ENCODE measurements at places on chromosomes 2 and 18. TPM values are rescaled to one million over a fixed set of nuclear protein-coding genes. Genes with fewer than 3 reads are reported as not detected.

Gene ABCB11
- not detected for total RNA-seq

Gene GPBAR1
- 0.51 TPM for total RNA-seq

Gene NFU1
- 43.2 TPM for total RNA-seq

Gene SPDYA
- 0.84 TPM for total RNA-seq

Gene SP110
- total RNA-seq, result 57.9 TPM

Gene ANKRD44
- total RNA-seq, result 150 TPM

- H3K4me1 ChIP-seq, result no peaks in the 10 kb centered on the region
- H3K27me3 ChIP-seq, result no peaks in the 10 kb centered on the region
- H3K27ac ChIP-seq, result no peak overlapping the region
- H3K4me3 ChIP-seq, result no peak overlapping the region
- no peak for DNase-seq
- H3K36me3 ChIP-seq, result no peaks in the 10 kb centered on the region
Measured at GRCh38 chr2:142724186-142724585, 153.3 kb upstream of the KYNU start.

GRCh38 chr2:242011516-242011915, 142.0 kb downstream of the RTP5 start:
- H3K4me3 ChIP-seq, result no peak overlapping the region
- H3K4me1 ChIP-seq, result no peaks in the 10 kb centered on the region
- H3K36me3 ChIP-seq, result no peaks in the 10 kb centered on the region
- H3K27ac ChIP-seq, result no peak overlapping the region
- DNase-seq, result no peak

GRCh38 chr18:62027914-62028520, 135.2 kb upstream of the RNF152 start:
- no peaks in the 10 kb centered on the region for H3K27me3 ChIP-seq
- H3K27ac ChIP-seq, result no peak overlapping the region
- H3K4me3 ChIP-seq, result no peak overlapping the region
- no peaks in the 10 kb centered on the region for H3K36me3 ChIP-seq
- no peak for DNase-seq
- peaks cover 4% of the 10 kb centered on the region for H3K4me1 ChIP-seq

DNA sequence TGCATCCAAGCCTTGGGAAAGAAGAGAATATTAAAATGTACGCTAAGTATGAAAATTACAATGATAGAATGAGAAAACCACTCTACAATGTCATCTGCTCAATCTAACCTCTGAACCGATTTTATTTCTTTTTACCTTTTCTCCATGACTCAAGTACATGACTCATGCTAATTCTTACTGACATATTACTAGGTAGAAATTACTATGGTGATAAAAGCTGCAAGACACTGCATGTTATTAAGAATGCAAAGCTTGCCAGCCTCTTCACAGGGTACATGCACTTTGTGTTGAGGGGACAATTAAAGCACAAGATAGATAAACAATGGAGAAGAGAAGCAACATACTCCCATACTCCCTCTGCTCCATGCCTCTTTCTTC, 20.7 kb downstream of the SFT2D3 start:
- no peaks in the 10 kb centered on the region for H3K4me1 ChIP-seq
- H3K27me3 ChIP-seq, result no peaks in the 10 kb centered on the region
- H3K4me3 ChIP-seq, result no peak overlapping the region

- no peaks in the 10 kb centered on the region for H3K36me3 ChIP-seq
- no peaks in the 10 kb centered on the region for H3K4me1 ChIP-seq
- H3K27ac ChIP-seq, result no peak overlapping the region
- DNase-seq, result no peak
Measured at GRCh38 chr2:20549691-20550348, 101.1 kb downstream of the HS1BP3 start.

GRCh38 chr18:59249199-59249774, 24.0 kb downstream of the RAX start:
- no peaks in the 10 kb centered on the region for H3K27me3 ChIP-seq
- H3K4me1 ChIP-seq, result no peaks in the 10 kb centered on the region
- H3K27ac ChIP-seq, result no peak overlapping the region
- H3K36me3 ChIP-seq, result no peaks in the 10 kb centered on the region
- DNase-seq, result no peak

- no peak overlapping the region for H3K4me3 ChIP-seq
- no peak for DNase-seq
- no peaks in the 10 kb centered on the region for H3K27me3 ChIP-seq
- H3K4me1 ChIP-seq, result no peaks in the 10 kb centered on the region
Measured at GRCh38 chr18:29501952-29502351, 1325.0 kb upstream of the CDH2 start.

GRCh38 chr18:54147439-54147838, 77.0 kb downstream of the MBD2 start:
- H3K4me3 ChIP-seq, result no peak overlapping the region
- no peaks in the 10 kb centered on the region for H3K27me3 ChIP-seq
- no peak for DNase-seq
- no peaks in the 10 kb centered on the region for H3K4me1 ChIP-seq

- no peaks in the 10 kb centered on the region for H3K27me3 ChIP-seq
- DNase-seq, result no peak
- no peaks in the 10 kb centered on the region for H3K4me1 ChIP-seq
- H3K27ac ChIP-seq, result no peak overlapping the region
- no peak overlapping the region for H3K4me3 ChIP-seq
- no peaks in the 10 kb centered on the region for H3K36me3 ChIP-seq
Measured at GRCh38 chr2:195824478-195824877, 167.5 kb downstream of the SLC39A10 start.

DNA sequence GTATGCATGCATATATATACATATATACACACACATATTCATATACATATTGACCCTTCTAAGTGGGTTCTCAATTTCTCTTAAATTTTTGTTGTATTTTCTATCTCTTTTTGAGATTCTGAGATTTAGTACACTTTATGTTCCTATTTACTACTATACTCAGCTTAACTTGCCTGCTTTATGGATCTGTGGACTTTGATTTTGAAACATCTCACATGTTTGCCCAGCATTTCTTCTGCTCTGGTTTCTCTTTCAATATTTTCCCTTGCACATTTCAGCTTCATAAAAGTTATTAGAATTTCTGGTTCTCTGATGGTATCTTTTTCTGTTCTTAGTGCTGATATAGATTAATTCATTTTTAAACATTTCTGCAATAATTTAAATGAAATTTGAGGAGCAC, 380.6 kb downstream of the SPAG16 start:
- H3K4me1 ChIP-seq, result no peaks in the 10 kb centered on the region
- H3K27ac ChIP-seq, result no peak overlapping the region
- H3K4me3 ChIP-seq, result no peak overlapping the region

- H3K4me3 ChIP-seq, result no peak overlapping the region
- no peak overlapping the region for H3K27ac ChIP-seq
- no peaks in the 10 kb centered on the region for H3K27me3 ChIP-seq
- peaks cover 44% of the 10 kb centered on the region for H3K4me1 ChIP-seq
- H3K36me3 ChIP-seq, result no peaks in the 10 kb centered on the region
Measured at GRCh38 chr2:12296915-12297314, 419.8 kb upstream of the TRIB2 start.

- H3K36me3 ChIP-seq, result no peaks in the 10 kb centered on the region
- no peak overlapping the region for H3K27ac ChIP-seq
- peaks cover 22% of the 10 kb centered on the region for H3K4me1 ChIP-seq
- no peaks in the 10 kb centered on the region for H3K27me3 ChIP-seq
- DNase-seq, result no peak
- no peak overlapping the region for H3K4me3 ChIP-seq
Measured at GRCh38 chr18:59885579-59886163, 14.1 kb upstream of the PMAIP1 start.

DNA sequence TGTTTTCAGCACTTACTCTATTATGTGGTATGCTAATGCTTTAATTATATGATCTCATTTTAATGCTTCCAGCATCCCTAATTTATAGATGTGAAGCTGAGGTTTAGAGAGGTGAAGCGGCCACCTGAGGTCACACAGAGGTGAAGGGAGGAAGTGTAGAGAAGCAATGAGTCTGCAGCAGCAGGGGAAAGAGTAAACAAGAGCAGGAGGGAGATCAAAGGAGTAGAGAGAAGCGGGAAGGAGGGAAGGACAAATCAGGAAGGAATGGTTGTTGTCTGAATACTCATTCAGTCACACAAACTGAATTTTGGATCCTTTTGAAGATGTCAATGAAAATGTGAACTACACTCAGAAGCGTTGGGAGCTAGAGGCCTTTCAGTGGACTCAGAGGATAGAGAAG, 130.0 kb downstream of the CPS1 start:
- H3K27ac ChIP-seq, result no peak overlapping the region
- no peaks in the 10 kb centered on the region for H3K27me3 ChIP-seq
- no peak for DNase-seq
- no peak overlapping the region for H3K4me3 ChIP-seq

DNA sequence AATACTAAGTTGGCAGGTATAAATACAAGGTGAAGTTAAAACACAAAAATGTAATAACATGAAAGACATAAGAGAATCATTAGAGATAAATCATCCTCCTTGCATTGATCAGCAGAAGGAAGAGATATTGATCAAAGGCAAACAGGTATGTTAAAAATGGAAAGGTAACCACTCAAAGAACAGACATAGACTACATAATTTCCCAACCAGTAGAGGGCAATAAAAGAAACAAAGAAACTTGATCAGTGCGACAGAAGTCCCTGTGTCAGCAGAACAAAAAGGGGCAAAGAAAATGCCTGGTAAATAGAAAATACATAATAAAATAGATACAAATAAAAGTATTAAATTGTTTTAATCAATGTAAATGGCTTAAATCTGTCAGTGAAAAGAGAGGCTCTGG, 53.6 kb downstream of the FAM228A start:
- no peak overlapping the region for H3K27ac ChIP-seq
- no peak for DNase-seq
- H3K4me3 ChIP-seq, result no peak overlapping the region
- no peaks in the 10 kb centered on the region for H3K27me3 ChIP-seq

GRCh38 chr2:105405291-105405690, 6.4 kb upstream of the FHL2 start:
- H3K27ac ChIP-seq, result no peak overlapping the region
- no peaks in the 10 kb centered on the region for H3K27me3 ChIP-seq
- no peak for DNase-seq
- no peaks in the 10 kb centered on the region for H3K4me1 ChIP-seq

DNA sequence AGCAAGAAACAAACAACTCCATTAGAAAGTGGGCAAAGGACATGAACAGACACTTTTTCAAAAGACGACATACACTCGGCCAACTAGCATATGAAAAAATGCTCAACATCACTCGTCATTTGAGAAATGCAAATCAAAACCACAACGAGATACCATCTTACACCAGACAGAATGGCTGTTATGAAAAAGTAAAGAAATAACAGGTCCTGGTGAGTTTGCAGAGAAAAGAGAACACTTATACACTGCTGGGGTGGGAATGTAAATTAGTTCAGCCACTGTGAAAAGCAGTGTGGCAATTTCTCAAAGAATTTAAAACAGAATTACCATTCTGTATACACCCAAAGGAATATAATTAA, 130.5 kb downstream of the PLCL1 start:
- no peak for DNase-seq
- peaks cover 16% of the 10 kb centered on the region for H3K4me1 ChIP-seq
- H3K27ac ChIP-seq, result no peak overlapping the region
- H3K36me3 ChIP-seq, result no peaks in the 10 kb centered on the region

DNA sequence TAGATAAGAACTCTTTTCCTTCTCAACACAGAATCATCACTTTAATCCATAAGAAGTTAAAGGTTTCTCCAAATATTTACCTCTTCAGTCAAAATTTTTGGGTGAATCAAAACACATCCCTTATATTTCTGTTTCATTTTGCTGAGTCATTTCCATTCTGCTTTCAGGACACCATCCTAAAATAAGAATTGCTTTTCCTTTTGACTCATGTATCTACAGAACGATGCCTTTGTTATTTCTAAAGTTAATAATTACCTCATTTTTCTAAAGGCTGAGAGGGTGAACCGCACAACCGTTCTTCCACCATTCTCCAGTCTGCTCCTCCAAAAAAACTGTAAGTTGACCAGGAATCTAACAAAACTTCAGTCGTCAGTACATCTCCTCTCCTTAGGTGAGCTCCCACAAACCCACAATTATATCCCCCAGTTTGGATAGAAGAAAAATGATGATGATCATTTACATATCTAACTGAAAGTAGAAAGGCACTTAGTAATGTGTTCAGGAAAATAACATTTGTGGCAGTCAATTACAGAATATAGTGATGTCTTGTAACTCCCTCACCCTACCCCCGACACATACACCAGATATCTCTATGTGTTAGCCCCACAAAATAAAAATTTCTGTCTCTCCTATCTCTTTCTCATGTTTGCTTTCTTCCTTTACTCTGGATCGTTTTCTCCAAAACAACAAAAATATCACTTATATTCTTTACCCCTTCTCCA, 162.5 kb downstream of the RAD51AP2 start:
- no peak for DNase-seq
- no peak overlapping the region for H3K27ac ChIP-seq
- no peaks in the 10 kb centered on the region for H3K36me3 ChIP-seq
- no peaks in the 10 kb centered on the region for H3K27me3 ChIP-seq
- no peak overlapping the region for H3K4me3 ChIP-seq
- no peaks in the 10 kb centered on the region for H3K4me1 ChIP-seq

DNA sequence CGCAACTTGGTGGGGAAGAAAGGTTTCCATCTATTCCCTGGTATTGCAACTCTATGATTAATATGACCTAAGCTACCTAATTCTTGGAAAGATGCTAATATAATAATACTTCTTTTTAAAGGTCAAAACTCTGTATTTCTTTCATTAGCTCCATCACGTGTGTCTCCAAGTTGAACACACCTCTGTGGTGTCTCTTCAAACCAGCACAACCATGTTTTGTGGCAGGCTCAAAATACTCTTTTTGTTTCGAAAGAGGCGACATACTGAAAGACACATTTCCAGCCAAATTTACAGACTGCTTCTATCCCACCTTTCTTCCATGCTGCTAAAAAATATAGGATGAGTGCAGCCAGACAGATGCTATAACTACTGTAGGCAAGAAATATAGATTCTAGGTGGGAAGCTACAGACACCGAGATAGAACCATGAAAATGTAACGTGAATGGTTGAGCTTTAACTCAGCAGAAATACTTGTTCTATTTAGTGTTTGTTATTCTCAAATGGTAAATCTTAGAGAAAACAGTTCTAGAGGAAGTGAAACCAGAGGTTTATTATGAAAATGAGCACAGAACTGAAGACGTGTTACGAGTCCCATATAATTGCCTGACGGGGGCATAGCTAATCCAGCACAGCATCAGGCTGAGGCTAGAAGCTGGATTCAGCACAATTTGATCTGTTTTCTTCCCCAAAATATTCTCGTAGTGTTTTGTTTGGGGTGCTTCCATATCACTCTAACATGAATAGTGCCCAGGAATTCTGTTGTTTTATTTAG, 991.5 kb upstream of the FANCL start:
- no peak overlapping the region for H3K27ac ChIP-seq
- H3K4me1 ChIP-seq, result no peaks in the 10 kb centered on the region
- no peak overlapping the region for H3K4me3 ChIP-seq
- no peaks in the 10 kb centered on the region for H3K27me3 ChIP-seq
- H3K36me3 ChIP-seq, result no peaks in the 10 kb centered on the region

- no peak overlapping the region for H3K27ac ChIP-seq
- no peaks in the 10 kb centered on the region for H3K36me3 ChIP-seq
- peak; percentile 54 for DNase-seq
- H3K4me1 ChIP-seq, result peaks cover 24% of the 10 kb centered on the region
Measured at GRCh38 chr2:68196120-68196716, 38.5 kb downstream of the PNO1 start.

GRCh38 chr18:59323931-59324622, 5.6 kb upstream of the CPLX4 start:
- no peak overlapping the region for H3K27ac ChIP-seq
- DNase-seq, result no peak
- no peaks in the 10 kb centered on the region for H3K27me3 ChIP-seq
- H3K4me3 ChIP-seq, result no peak overlapping the region

- no peaks in the 10 kb centered on the region for H3K4me1 ChIP-seq
- H3K27ac ChIP-seq, result no peak overlapping the region
- H3K36me3 ChIP-seq, result no peaks in the 10 kb centered on the region
- H3K4me3 ChIP-seq, result no peak overlapping the region
Measured at GRCh38 chr2:154696810-154697417, 1.6 kb upstream of the KCNJ3 start.

All from CD8-positive, alpha-beta memory T cell (primary cell).